ENCODE measurements at places on chromosomes 11 and 22.

DNA sequence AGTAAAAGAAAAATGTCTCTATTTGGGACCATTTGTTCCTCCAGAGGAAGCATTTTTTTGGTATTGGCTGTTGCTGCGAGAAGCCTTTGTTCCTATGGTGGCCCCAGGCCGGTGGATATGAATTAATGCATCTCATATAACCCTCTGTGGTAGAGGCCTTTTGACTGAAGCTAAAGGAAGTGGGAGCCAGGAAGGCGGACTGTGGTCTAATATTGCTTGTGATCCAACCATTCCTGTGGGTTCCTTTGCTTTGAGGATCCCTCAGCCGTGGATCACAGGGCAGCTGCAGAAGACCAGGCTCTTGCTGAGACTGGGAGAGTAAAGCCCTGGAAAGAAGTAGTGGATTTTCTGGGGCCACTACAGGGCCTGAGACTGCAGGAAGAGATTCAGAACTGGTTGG is 68.3 kb upstream of the NAV2 start:
- DNase-seq: no peak

- no peak for DNase-seq
Measured at GRCh38 chr22:24010018-24010391, 1.1 kb upstream of the CABIN1 start.

DNA sequence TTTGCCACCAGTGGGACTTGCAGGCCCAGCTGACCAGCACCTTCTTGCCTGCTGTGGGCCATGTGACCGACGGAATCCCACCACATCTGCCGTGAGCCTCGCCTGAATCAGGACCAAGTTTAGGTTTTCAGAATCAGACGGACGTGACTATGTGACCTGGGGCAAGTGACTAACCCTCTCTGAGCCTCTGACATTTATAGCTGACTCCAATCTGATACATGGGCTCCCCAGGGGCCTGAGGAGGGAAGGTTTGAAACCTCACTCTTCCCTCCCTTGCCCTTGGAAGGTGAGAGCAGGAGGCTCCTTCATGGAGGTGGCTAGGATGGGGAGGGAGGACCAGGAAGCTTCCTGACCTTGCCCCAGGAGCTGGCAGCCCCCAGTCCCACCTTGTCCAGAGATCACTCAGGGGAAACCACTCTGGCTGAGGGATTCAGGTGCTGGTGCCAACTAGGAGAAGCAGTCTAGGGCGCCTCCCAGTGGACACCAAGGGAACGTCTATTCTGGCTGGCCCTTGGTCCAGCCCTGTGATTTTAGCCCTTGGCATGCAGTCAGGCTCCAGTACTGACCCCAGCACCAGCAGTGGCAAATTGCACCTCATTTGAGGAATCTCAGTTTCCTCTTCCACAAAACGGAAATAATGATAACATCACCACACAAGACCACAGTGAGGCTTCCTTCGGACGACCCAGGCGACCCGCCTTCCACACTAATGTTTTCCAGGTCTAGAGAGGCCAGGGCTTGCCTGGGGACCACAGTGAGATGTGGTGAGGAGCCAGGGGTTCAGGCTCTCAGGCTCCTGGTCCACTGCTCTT is 47.2 kb upstream of the SYT7 start:
- peak; percentile 18 for DNase-seq

GRCh38 chr11:10288881-10289764 is 4.9 kb downstream of the SBF2 start:
- no peak for DNase-seq

GRCh38 chr22:22552630-22553029 is 6.4 kb downstream of the PRAME start:
- DNase-seq: no peak

GRCh38 chr11:79329561-79329960 is 111.3 kb downstream of the TENM4 start:
- no peak for DNase-seq

GRCh38 chr11:31243706-31244105 is 125.8 kb downstream of the DCDC1 start:
- DNase-seq: no peak

DNA sequence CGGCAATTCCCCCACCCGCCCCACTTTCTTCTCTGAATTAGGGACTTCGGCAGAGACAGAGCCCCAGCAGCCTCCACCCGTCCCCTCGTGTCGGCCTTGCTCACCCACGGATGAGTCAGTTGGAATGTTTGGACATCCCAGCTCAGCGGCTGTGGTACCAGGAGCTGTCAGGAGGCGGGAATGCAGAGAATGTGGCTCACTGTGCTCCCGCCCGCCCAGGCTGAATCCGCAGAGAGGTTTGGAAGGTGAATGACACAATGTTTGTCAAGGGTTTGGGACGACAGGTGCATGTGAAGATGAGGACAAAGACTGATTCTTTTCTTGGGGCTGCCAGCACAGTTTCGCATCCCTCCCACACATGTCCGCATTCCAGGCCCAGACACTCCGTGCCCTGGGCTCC is 39.6 kb downstream of the LIF start:
- no peak for DNase-seq

GRCh38 chr22:27420817-27421361 is 380.7 kb downstream of the MN1 start:
- DNase-seq: no peak

- DNase-seq: no peak
Measured at GRCh38 chr22:23203452-23204124, 23.3 kb downstream of the BCR start.

DNA sequence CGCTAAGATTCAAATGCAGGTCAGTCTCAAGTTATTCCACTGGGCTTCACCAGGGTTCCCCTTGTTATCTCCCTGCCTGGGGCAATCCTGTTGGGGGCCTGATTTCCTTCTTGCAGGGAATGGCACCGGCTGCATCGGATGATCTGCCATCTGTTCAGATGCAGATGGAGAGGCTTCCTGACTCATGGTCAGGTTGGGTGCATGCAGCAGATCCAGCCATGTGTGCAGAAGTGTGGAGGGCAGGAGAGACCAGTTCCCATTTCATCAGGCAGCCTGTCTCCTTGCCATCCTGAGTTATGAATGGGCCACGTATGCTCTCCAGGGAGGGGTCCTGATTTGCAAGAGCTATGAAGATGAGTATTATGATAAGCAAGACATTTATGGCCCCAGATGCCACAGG is 161.2 kb upstream of the PLET1 start:
- DNase-seq: no peak

DNA sequence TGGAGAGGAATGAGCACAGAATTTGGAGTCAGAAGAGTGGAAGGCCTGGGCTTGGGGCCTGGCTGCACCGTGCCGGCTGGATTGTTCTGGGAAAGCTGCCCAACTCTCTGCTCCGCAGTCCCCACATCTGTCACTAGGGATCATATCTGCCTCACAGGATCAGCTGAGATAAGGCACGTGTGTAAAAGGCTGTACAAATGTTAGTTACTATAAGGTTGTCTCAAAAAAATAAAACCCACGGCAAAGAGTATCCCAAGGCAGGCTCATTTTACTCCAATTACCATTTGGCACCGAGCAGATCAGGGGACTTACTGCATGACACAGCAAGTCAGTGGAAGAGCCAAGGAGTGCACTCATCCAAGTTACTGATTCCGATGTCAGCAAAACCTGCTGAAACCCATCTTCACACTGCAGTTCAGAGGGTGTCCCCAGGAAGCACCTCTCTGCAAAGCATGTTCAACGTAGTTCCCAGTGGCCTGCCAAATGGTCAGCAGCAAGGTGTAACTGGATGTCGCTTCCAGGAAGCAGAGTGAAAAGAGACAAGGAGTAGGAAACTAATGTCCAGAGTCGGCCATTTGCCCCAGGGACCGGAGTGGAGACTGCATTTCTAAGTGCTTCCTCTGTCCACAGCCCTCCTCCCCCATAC is 18.1 kb upstream of the MRTFA start:
- DNase-seq: no peak

GRCh38 chr22:41260871-41261270 is 20.1 kb upstream of the CHADL start:
- no peak for DNase-seq

GRCh38 chr22:22771696-22772377 is 115.8 kb upstream of the IGLL5 start:
- no peak for DNase-seq

DNA sequence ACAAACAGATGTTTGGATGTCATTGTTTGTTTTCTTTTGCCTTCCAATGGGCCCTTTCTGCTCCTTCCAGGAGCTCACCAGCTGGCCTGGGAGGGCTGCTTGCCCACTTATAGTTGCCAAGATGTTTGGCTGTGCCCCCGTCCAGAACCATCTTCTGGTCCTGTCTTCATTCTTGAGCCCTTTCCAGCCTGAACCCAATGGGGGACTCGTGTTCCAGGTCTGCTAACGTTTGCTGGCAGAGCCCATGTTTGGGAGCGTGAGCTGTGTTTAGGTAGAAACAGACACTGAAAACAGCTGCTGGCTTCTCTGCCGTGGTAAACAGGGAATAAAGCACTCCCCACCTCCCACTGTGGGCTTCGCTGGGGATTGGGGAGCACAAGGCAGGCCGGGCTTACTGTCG is 83.2 kb upstream of the SYT13 start:
- no peak for DNase-seq

DNA sequence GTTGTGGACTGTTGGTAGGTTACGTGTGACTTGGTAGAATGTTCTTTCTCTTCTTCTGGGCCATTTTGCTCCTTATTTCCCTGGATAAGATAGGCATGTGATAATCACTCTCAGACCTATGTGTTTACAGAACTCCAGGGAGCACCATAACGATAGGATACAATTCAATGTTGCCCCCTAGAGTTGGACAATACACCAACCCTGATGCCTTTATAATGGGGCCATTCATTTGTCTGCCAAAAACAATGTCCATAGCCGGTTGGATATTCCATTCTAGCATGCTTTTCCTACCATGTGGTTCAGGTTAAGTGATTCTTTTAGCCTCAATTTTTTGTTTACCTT is 60.5 kb downstream of the APIP start:
- DNase-seq: no peak

DNA sequence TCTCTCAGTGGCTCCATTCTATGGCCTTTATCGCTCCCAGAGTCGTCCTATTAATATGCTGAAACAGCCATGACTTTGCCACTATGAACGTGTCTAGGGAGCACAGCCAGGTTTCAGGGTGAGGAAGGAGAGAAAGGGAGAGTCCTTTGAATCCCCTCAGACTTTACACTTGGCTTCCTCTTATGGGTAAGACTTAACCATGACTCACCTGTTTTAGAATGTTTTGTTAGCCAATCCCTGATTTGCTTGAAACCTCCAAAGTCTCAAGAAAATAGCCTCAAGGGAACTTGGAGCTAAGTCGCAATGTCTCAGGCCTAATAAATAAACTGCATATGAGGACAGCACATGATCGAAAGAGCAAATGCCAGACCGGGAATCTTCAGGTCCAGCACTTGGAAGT is 131.2 kb upstream of the RCN1 start:
- no peak for DNase-seq

DNA sequence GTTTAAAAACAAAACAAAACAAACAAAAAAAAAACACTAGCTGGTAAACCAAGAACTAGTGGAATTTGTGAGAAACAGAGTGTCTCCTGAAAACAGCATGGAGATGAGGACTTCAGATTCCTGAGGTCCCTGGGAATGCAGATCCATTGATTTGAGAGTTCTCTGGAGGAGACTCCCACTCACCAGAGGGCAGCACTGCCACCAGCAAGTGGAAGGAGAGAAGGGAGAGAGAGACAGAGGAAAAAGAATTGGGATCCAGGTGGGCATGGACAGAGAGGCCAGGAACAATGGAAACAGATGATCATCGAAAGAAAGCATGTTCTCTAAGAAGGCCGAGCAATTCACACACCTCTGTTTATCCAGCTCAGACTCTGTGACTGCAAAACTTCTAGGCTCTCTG is 31.8 kb downstream of the ETS1 start:
- DNase-seq: no peak

GRCh38 chr11:119077839-119078238 is 6.8 kb upstream of the HMBS start:
- DNase-seq: no peak

GRCh38 chr22:32200752-32201151 is 4.1 kb downstream of the RFPL2 start:
- peak; percentile 50 for DNase-seq

GRCh38 chr22:41831383-41831782 is 1.5 kb upstream of the SREBF2 start:
- DNase-seq: peak; percentile 45

GRCh38 chr11:112017538-112017937 is 7.7 kb upstream of the DLAT start:
- no peak for DNase-seq

GRCh38 chr11:117852309-117852708 is 24.1 kb downstream of the FXYD6 start:
- DNase-seq: no peak

GRCh38 chr11:66851698-66852465 is 5.0 kb upstream of the LRFN4 start:
- DNase-seq: peak; percentile 29

DNA sequence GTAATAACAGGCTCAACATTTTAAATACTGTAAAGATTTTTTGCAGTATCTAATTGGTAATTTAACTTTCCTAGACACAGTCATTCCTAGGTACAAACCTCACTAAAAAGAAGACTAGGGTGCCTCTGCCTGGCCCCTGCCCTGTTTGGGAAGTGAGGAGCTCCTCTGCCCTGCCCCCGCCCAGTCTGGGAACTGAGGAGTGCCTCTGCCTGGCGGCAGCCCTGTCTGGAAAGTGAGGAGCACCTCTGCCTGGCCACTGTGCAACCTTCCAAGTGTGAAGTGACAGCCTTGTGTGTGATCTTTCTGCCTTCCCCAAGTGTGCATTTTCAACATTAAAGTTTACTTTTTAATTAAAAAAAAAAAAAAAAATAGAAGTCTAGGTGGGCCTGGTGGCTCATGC is 4.2 kb downstream of the CHORDC1 start:
- no peak for DNase-seq

- no peak for DNase-seq
Measured at GRCh38 chr11:21602699-21603098, 590.2 kb upstream of the ANO5 start.

- no peak for DNase-seq
Measured at GRCh38 chr22:28627791-28628190, 51.8 kb downstream of the TTC28 start.

GRCh38 chr22:49799431-49800075 is 28.1 kb downstream of the BRD1 start:
- DNase-seq: no peak

Measured in CD4-positive, alpha-beta T cell treated with Interleukin-4 for 1 hour (primary cell).